ENCODE measurements at places on chromosomes 4 and X.

DNA sequence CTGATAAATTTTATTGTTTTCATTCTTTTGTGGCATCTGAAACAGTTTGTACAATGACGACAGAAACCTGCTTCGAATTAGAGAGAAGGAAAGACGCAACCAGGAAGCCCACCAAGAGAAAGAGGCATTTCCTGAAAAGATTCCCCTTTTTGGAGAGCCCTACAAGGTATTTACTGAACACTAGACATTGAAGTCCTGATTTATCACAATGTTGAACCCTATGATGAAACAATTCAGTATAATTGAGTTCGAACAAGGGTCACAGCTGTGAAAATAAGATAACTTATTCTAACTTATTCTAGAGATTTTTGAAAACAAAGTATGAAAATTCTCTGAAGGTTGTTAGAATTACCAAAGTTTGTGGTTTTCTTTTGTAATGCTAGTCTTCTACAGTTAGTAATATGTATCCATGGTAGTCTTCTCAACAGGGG lies 111.3 kb downstream of the AFF1 start:
- DNase-seq, result no peak

GRCh38 chr4:153488006-153488891 lies 22.1 kb downstream of the TMEM131L start:
- peak; percentile 85 for DNase-seq

GRCh38 chr4:24840362-24840761 lies 45.0 kb downstream of the SOD3 start:
- no peak for DNase-seq

DNA sequence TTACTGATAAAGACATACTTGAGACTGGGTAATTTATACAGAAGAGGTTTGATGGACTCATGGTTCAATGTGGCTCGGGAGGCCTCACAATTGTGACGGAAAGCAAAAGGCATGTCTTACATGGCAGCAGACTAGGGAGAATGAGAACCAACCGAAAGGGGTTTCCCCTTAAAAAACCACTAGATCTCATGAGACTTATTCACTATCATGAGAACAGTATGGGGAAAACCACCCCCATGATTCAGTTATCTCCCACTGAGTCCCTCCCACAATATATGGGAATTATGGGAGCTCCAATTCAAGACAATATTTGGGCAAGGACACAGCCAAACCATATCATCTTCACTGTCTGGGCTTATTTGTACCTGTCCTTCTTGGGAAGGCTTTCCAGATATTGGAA lies 22.8 kb upstream of the MUC7 start:
- no peak for DNase-seq

DNA sequence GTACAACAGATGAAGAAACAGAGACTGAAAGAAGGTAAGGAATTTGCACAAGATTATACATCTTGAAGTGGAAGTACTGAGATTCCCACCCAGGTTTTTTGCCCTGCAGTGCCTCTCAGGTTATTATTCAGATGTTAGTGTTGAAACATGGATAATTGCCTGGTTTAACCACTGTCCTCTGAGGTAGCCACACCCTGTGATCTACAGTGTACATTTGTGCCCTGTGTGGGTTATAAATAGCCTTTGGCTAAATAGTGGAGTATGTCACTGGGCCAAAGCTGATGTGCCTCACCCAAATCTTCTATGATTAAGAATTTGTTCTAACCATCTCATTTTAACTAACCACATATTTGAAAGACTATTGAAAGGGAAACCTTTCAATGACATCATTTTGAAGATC lies 5.4 kb upstream of the ASB5 start:
- no peak for DNase-seq

- DNase-seq, result no peak
These were observed 346.7 kb upstream of the PPARGC1A start for GRCh38 chr4:24236532-24236931.

GRCh38 chrX:114344756-114345349 lies 239.0 kb upstream of the HTR2C start:
- DNase-seq, result no peak

DNA sequence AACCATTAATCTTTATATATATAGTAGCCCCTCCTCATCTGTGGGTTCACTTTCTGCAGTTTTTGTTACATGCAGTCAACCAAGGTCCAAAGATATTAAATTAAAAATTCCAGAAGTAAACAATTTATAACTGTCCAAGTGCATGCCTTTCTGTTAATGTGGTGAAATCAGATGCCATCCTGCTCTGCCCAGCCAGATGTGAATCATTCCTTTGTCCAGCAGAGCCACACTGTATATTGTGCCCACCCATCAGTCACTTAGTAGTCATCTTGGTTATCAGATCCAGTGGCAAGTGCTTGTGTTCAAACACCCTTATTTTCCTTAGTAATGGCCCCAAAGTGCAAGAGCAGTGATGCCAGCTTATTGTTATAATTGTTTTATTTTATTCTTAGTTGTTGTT lies 17.2 kb upstream of the PRDM5 start:
- DNase-seq, result no peak

DNA sequence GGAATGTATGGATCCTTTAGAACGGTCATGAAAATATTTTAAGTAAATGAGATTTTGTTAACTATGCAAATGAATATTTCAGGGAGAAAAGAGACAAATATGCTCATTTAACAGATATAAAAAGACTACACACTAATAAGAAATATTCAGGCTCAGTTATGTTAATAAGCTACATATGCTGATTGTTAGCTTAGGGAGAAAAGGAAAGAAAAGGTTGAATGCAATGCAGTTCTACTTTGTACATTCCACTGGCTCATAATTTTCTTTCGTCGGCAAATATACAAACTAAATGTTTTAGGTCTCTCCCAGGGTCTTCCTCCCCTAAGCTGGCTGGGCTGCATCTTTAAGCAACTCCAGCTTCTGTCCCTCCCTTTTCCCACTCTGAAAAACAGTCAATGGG lies 2.7 kb upstream of the RTL3 start:
- no peak for DNase-seq

- DNase-seq, result no peak
These were observed 53.0 kb upstream of the SHISA3 start for GRCh38 chr4:42344309-42344708.

GRCh38 chr4:105679186-105679585 lies 29.3 kb downstream of the INTS12 start:
- DNase-seq, result no peak

DNA sequence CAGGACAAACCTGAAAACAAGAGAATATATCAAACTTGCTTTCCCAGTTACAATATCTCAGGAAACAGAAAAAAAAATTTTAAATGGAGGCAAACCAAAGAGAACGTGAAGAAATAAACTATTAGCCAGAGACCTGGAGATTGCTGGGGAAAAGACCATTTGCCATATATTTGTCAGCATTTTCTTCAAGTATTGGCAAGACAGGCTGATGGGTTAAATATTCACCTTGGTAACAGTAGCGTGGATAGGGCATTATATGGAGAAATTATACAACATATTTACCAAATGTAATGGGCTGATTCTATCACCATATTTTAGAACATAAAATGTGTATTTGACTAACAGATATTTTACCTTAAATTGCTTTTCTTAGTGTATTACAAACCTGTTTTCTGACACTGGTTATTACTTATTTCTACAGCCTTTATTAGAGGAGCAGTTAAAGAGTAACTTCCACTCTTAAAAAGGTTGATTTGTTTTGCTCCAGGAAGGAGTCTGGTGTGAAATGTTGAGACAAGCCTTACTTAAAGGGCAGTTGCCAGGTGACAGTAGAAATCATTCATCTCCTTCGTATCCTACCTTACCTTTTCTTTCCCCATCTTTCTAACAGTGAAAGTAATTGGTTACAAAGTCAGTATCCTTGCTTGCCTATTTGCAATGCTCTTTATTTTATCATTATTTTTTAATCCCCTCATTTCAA lies 575.5 kb downstream of the GBA3 start:
- DNase-seq, result no peak

DNA sequence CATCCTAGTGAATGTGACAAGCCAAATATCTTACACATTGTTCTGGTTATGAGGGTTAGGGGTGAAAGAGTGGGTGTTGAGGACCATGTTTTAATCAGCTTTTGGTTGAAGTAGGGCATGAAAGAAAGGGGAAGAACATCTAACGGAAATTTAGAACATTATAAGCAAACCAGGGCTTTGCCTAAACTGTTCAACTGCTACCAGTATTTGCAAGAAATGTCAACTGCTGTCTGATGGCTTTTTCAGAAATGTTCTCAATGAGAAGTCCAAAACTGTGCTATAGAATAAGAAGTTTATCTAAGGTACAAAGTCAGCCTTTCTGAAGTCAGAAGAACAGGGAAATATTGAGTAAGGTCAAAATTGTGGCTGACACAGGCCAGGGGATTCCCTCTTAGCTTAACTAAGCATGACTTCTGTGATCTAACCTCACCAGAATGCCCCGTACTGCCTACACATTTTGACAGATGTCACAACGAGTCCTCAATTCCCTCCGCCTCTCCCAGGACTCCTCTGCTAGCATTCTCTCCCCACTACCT lies 67.1 kb downstream of the DTHD1 start:
- DNase-seq, result no peak

GRCh38 chr4:151173871-151174270 lies 74.4 kb downstream of the RPS3A start:
- DNase-seq, result no peak

GRCh38 chr4:183517194-183517593 lies 12.3 kb downstream of the ING2 start:
- no peak for DNase-seq

DNA sequence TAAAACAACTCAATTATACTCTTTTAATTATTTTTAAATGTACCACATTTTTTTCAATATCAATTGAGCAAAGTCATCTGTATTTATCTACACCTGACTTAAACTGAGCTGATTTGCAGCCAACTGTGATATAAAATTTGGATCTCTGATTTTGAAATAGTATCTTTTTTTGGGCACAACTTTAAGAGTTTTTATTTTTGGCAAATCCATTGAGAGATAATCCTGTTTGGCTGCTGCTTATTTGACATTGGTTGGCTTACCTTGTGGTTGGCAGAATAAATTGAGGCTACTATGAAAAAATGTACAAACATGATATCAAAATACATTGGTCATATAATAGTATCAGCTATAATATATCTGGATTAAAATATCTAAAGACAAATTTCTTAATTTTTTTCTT lies 656.0 kb upstream of the NDST4 start:
- no peak for DNase-seq

GRCh38 chr4:173257732-173258717 lies 76.1 kb downstream of the HMGB2 start:
- DNase-seq, result peak; percentile 38

DNA sequence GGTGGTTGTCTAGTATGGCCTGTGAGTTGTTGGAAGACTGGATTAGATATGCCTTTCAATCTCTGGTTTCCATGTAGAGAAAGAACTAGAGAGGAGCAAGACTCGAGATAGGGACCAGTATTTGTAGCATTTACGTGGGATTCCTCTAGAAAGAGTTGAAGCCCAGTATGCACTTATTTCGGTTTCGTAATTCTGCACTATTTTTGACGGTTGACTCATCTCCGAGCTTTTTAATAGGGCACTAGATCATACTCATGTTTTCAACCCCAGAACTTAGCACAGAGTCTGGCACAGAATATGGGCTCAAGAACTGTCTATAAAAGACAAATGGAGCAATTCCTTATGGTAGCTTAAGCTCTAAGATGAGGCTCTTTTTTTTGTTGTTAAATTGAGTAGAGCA lies 15.7 kb downstream of the HELT start:
- no peak for DNase-seq

DNA sequence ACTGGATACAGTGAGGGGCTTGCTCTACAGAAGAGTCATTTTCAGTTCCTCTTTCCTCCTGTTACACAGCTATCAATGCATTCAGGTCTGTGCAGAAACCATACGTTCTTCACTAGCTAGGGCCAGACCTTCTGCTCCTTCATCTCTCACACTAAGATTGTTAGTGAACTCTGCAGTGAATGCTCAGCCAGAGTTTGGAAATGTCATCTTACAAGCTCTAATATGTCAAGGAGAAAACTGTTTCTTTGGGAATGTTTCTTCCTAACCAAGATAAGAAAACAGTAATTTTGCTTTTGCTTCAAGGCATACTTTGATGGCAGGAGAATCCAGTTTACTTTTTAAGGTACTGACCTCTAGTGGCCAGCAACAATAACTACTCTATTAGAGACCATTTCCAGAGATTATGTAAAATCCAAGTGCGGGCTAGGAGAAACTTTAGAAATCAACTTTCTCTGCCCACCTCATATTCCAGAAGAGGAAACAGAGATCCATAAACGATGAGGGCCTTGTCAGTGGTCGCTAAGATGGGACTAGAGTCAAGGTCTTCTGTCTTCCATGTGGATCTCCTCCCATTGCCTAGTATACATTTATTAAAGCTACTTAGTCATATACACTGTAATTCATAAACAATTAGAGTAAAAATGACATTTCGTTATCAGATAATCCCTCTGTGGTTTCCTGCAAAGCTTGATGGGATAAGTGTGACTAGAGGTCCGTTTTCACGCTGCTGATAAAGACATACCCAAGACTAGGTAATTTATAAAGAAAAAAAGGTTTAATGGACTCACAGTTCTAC lies 12.1 kb upstream of the CC2D2A start:
- DNase-seq, result peak; percentile 28

DNA sequence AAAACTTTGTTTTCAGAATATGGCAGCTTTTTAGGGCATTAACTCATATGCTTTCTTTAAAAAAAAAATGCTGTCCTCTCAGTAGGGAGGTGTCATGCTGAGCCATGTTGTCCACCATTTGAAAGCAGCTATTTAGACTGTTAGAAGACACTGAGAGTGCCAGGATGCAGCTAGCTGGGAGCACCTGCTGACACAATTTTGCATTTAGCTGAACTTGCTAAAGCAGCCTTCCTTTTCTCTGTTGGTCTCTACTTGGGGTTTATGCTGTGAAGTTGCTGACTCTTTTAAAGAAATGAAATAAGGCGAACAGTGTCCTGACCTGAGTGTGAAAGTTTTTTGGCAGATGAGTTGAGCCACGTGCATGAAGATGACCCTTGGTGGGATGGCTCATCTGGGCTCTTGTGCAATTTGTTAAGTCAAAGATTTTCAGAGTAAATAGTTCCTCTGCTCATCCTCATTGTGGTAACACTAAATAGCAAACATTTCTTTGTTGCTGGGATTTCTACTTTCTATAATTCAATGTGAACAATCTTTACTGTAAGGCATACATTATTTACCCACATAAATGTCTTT lies 64.5 kb downstream of the CDS1 start:
- DNase-seq, result no peak

- DNase-seq, result no peak
These were observed 146.5 kb upstream of the MSX1 start for GRCh38 chr4:4712800-4713528.

- DNase-seq, result no peak
These were observed 16.4 kb downstream of the TMEM154 start for GRCh38 chr4:152663203-152664066.

All from central memory CD4-positive, alpha-beta T cell (primary cell).